Stimulated activated CD4-positive, alpha-beta T cell treated with anti-CD3 and anti-CD28 coated beads, Interleukin-15, amount 100 ng/mL, for 48 hours (primary cell): ENCODE measurements at places on chromosomes 1 and 21.

DNA sequence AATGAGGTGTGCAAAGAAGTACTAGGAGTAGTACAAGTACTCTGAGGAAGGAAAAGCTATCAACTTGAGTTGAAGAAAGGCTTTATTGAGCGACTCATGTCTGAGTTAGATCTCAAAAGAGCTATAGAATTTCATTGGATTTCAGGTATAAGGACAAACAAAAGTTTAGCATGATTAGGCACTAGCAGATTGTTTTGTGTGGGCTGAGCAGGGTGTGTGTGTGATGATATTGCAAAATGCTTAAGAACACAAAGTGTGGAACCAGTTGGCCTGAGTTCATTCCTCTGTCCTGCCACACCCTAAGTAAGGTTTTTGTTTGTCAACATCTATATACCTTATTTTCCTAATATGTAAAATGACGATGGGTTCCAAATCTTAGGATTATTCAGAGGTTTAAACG, 158.9 kb downstream of the KCNK2 start:
- no peak for DNase-seq

GRCh38 chr1:171814692-171815091, 26.6 kb upstream of the DNM3 start:
- DNase-seq: no peak

- DNase-seq: no peak
Measured at GRCh38 chr1:7651203-7651602, 119.9 kb upstream of the VAMP3 start.

GRCh38 chr1:86739648-86740509, 35.5 kb downstream of the SH3GLB1 start:
- no peak for DNase-seq

- no peak for DNase-seq
Measured at GRCh38 chr1:182615468-182616129, 11.4 kb upstream of the RGS16 start.

DNA sequence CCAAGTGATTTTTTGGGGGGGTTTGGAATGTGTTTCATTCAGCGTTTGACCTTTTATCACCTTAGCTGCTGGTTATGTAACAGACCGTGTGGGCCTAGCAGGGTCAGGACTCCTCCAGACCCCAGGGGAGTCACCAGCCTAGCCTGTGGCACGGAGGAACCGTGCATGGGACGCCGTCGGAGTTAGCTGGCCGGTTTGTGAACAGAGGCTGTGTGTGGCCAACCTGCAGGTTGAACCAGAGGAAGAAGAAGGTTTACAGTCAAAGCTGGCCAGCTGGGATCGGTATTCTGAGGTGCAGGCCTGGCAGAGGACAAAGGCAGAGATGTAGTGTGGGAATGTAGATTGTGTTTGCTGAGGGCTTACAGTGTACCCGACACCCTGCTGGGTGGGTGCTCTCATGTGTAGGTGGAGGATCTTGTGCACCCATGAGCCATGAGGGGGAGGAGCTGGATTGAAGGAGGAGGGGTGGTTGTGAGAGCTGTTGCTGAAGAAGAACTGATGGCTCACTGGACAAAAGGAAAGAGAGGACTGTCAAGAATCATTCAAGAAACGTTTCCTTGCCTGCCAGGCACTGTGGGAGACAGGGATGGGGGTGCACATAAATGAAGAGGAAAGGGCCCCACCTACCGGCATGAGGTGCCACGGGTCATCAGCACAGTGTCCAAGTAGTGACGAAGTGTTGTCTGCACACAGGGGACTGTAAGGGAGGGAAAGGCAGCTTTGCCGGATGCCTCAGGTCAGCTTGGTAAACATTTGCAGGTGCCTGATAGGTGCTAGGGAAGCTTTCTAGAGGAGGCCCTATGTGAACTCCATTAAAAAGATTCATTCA, 40.0 kb upstream of the PWP2 start:
- no peak for DNase-seq
